ENCODE measurements at places on chromosomes 5 and 9.

DNA sequence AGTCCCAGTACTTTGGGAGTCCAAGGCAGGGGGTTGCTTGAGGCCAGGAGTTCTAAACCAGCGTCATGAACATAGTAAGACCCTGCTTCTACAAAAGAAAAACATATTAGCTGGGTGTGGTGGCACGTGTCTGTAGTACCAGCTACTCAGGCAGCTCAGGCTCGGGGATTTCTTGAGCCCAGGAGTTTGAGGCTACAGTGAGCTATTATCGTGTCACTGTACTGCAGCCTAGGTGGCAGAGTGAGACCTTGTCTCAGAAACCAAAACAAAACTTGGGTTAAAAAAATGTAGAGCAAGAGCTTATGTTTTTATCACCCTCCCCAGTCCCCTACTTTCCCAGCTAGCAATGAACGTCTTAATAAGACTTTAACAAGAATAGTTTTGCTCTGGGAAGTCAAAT is 46.7 kb downstream of the UHRF2 start:
- no peak for DNase-seq

- no peak for DNase-seq
Measured at GRCh38 chr9:137793196-137793841, 84.3 kb upstream of the CACNA1B start.

DNA sequence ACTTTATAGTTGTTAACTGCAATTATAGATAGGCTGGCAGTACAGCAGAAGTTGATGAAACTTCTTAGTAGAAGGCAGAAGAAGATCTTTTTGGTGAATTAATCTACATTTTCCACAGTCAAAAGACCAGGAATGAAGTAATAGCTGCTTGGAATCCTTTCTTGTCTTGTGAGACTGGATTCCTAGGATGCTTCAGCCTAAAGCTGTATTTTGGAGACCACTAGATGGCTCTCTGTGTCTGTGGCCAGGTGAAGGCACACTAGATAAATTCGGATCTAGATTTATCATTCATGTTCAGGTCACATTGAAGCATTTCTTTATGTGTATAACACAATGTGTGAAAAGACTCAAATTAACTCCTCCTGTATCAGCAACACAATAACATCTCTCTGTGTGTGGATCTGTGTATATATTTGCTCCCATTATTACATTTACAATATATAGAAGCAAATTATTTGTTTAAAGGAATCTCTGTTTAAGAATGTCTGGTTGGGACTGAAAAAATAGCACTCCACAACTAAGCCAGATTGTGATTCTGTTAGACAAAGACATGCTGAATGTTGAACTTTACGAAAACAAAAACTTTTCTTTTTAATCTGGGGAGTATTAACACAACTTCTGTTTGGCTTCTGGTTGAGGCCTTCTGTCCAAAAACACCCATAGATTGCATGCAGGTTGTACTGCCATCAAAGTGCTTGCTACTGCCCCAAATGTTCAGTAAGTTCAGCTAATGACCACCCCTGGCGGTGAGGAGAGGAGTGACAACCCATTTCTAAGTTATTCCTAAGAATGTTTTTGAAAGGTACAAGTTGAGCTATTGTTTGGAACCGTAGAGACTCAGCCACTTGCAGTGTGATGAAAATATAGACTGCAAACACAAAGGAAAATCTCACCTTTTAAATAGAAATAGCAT is 10.6 kb downstream of the GRIN3A start:
- no peak for DNase-seq

DNA sequence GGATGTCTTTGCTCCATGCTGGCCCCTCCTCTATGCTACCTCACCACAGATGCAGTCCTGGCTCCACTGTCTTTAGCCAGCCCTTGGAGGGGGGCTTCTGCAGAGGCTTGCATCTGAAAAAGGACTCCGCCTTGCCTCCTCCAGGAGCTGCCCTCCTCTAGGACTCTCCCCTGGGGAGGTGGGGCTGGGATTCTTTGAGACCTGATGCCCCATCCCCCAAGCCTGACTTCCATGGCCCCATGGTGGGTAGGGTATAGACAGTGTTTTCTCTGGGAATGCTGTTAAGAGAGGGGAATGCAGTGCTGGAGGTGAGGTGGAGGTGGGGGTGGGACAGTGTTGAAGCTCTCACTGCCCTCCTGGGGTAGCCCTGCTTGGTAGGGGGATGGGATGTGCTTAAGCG is 14.3 kb downstream of the JADE2 start:
- DNase-seq = no peak

DNA sequence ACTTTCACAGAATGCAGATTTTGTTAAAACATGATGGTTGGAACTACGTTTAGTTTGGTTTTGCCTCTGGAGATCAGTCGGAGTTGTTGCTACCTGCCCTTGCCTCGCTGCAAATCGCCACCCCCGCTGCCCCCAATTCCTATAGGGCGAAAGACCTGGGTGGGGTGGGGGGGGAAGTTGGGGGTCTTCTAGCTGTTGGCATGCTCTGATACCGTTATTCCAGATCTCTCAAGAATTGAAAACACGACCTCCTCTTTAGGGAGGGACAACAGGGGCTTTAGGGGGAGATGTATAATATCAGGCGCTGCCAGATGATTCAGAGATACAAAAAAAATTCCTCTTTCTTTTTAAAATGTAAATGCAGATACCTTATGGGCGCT is 36.4 kb upstream of the NFIB start:
- DNase-seq = no peak

DNA sequence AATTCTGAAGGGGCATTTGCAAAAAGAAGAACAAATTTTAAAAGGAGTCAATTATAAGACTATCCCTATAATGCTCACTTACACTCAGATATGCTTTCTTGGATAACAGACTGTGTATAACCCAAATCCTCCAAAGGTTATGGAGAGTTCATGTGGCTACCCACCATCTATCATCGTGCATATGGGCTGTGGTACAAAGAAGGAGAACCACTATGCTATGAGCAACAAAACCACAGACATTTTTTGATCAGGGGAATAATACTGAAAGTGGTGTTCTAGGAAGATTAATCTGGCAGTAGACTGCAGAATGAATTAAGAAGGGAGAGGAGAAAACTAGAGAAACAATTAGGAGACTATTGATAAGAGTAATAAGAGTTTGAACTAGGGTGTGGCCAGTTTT is 16.8 kb downstream of the NR3C1 start:
- DNase-seq = no peak

GRCh38 chr5:107359916-107360234 is 310.9 kb downstream of the EFNA5 start:
- no peak for DNase-seq

DNA sequence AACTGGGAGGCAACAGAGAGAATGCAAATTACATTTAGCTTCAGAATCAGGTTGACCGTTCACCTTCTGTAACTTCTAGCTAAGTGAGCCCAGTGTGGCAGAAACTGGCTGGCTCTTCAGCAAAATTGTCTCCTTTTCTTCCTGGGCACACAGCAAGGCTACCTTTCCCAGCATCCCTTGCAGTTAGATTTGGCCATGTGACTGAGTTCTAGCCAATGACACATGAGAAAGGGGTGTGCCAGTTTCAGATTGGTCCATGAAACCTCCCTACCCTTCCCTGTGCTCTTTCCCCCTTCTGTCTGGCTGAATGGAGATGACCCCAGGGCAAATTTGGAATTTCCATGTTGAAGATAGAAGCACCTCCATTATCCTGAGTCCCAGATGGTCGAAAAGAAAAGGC is 72.5 kb upstream of the SMIM23 start:
- no peak for DNase-seq

- no peak for DNase-seq
Measured at GRCh38 chr9:26520141-26520540, 372.5 kb downstream of the CAAP1 start.

- no peak for DNase-seq
Measured at GRCh38 chr5:10454591-10455276, 13.1 kb downstream of the ROPN1L start.

DNA sequence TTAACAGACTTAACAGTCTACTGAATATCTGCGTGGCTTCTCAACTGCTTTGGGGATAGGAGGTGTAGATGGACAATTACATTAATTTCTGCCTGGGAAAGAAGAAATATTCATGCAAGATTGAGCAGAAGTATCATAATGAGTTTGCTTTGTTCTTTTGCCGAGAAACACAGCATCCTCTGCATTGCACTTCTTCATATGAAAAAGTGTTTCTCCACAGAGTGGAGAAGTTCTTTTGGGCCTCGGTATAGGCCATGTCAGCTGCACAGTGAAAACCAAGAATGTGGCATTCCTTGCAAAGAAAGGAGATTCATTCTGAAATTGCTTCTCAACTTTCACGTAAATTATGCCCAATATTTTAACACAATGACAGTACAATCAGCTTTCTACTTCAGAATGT is 17.6 kb upstream of the SNX2 start:
- no peak for DNase-seq

DNA sequence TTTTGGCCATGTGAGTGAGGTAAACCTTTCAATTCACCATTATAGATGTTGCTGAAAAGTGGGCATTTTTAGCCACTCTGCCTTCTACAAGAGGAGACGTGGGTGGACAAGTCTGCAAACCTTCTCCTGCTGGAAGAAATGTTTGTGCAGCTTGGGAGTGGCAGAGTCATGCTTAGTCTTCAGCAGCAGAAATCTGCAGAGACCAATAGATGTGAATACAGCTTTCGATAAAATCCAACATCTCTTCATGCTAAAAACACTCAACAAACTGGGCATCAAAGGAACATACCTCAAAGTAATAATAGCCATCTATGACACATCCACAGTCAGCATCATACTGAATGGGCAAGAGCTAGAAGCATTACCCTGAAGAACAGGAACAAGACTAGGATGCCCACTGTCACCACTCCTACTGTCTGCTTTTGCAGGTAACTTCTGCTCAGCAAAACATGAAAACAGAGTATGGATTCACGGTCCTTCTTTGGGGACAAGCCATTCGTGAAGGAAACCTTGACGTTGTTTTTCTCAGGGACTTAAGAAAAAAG is 91.3 kb downstream of the RALGPS1 start:
- no peak for DNase-seq

GRCh38 chr5:148681157-148682057 is 27.1 kb upstream of the HTR4 start:
- DNase-seq = no peak

GRCh38 chr9:92185681-92186080 is 70.5 kb upstream of the SPTLC1 start:
- no peak for DNase-seq

DNA sequence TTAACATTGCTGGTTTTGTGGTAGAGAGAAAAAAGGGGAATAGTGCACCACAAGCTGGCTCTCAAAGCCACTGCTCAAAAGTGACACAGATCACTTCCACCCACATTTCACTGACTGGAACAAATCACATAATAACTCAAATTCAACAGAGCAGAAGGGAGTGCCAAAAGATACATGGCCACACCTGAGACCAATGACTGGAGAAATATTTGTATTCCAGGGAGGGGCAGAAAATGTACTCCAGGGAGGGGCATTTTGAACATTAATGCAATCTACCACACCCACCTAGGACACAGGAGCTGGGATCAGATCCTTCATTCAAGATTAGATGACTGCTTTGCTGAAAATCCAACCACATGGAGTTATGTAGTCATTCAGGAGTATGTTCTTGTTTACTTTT is 44.8 kb upstream of the ALDOB start:
- DNase-seq = no peak

- no peak for DNase-seq
Measured at GRCh38 chr5:37206736-37207135, 42.4 kb downstream of the CPLANE1 start.

DNA sequence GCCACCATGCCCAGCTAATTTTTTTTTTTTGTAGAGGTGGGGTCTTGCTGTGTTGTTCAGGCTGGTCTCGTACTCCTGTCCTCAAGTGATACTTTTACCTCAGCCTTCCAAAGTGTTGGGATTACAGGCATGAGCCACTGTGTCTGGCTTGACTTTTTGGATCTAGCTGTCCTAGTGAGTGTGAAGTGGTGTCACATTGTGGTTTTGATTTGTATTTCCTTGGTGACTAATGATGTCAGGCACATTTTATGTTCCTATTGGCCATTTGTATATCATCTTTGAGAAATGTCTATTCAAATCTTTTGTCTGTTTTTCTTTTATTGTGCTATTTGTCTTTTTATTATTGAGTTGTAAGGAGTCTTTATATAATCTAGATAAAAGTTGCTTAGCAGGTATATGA is 53.5 kb upstream of the MCCC2 start:
- DNase-seq = no peak

DNA sequence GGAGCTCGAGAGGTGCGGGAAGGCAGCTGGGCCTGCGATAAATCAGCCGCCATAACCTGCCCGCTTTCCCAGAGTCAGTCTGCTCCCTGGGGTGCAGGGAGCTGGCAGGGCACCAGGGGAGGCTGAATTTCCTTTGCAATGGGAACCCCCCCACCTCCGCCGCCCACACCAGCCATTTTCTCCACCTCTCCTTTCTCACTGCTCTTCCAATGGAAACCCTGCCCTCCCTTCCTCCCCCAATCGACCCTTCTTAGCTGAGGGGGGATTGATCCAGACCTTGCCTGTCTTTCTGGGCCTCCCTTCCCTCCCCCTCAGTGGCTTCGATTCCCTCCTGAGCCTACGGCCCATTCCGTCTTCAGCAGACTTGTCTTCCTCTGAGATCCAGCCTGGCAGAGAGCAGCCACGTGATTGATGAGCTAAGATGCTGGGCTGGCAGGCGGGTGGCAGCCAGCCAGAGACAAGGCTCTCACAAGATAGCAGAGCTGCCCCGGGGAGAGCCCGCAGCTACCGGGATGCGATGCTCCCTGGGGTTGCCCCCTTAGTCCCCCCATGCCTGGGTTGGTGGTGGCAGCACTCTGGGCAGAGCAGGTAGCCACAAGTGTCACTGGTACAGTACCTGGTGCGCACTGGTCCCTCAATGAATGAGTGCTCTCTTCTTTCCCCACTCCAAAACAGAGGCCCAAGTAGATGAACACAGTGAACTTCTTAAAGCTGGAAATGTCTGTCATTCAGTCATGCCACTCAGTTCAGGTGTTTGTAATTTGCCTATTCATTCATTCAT is 53.7 kb upstream of the FABP6 start:
- DNase-seq = no peak

DNA sequence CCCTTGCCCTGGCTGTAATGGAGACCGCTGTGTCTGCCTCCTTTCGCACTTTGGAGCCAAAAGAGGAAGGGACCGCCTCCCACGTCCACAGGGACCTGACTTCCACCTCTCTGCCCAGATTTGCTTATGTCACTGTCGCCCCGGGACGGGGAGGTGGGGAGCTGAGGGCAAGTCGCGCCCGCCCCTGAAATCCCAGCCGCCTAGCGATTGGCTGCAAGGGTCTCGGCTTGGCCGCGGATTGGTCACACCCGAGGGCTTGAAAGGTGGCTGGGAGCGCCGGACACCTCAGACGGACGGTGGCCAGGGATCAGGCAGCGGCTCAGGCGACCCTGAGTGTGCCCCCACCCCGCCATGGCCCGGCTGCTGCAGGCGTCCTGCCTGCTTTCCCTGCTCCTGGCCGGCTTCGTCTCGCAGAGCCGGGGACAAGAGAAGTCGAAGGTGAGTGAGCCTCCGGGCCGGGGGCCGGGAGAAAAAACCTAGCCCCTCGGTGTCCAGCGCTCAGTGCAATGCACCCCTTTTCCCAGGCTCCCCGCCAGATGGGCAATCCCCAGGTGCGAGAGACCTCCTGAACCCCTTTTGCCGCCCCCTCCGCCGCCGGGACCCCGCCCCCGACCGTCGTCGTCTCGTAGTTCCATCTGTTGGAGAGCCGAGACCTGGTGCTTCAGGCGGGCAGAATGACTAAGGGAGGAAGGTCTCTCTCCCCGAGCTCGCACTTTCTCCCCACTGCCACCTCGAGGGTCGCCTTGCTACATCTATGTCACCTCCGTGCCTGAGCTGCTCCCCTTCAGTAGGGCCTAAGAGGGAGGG is at the start of gene GPX3:
Gene GPX3 (plus strand): TSS at position 288 of the 807 bp plus-strand sequence. CDS start 64 bp downstream, at position 352.
- peak; percentile 2 for DNase-seq
